ENCODE measurements at places on chromosomes 3 and 15.

GRCh38 chr3:157099326-157100095 is 60.4 kb downstream of the CCNL1 start:
- DNase-seq = no peak

DNA sequence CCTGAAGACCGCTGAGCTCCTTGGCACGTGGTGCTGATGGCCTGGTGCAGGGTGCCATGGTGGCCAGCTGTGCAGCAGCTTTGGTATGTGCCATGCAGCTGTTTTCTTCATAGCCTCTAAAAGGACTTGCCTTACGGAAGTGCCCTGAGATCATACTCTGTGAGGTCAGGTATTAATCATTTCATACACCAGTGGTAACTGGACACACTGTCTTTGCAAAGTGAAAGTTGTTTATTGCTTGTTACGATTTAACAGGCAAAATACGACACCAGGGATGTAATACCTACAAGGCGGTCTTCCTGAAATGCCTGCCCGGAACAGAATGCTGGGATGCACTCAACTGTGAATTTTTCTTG is 184.6 kb downstream of the ATP10A start:
- DNase-seq = no peak

DNA sequence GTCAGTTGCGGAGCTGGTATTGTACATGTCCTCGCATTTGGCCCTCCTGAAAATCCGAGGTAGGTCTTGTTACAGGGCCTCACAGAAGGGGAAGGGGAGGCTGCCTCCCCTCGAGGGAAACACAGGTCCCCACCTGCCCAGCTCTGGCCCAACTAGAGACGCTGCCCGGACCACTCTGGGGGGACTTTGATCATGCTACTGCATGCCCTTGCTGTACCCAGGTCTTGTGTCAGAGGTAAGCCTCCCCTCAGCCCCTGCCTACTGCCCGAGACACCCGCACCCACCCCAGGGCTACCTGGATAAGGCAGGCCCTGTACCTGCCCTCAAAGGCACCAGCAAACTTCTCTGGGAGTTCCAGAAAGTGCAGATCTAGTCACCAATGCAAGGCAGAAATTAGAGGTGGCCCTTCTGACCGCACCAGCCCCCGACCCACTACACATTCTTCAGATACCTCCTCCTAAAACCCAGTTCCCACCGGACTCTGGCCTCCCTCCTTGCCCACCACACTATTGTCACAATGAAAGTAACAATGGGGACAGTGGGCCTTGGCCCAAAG is 981 bp upstream of the SCAP start:
- no peak for DNase-seq

- DNase-seq = no peak
Observed at GRCh38 chr15:58081891-58082290, 16.4 kb upstream of the ALDH1A2 start.

DNA sequence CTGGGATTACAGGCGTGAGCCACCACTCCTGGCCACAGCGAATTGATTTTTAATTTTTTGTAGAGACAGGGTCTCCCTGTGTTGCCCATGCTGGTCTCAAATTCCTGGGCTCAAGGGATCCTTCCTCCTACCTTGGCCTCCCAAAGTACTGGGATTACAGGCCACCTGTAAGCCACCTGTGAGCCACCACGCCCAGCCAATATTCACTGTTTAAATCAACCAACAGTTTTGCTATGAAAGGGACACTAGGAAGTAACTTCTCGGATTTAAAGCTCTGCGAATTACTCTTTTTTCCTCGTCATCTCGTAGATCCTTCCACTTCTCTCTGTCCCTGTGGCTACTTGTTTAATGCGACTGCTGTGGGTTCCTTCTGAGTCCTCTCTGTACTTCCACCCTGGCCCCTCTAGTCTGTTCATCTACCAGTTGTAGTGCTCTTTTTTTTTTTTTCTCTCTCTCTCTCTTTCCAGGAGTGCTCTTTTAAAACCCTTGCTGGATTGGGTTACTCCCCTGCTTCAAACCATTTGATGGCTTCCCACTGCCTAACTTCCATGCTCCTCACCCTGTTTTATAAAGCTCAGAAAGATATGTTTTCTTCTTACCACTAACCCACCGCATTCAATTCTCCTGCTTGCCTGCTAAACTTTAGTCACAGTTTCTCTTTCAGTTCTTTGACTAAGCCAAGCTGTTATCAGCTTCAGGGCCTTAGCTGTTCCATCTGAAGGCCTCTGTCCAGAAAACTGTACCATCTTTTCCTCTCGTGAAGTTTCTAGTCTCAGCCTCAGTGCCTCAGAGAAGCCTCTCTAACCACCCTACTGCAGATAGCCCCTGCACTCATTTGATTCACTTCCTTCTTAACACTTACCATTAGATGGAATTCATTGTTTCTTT is 12.4 kb downstream of the RTF1 start:
- DNase-seq = no peak

- no peak for DNase-seq
Observed at GRCh38 chr15:77446840-77447390, 26.2 kb downstream of the HMG20A start.

GRCh38 chr3:117080872-117081271 is 371.3 kb downstream of the TUSC7 start:
- DNase-seq = no peak

GRCh38 chr3:128395500-128396162 is 71.1 kb downstream of the DNAJB8 start:
- DNase-seq = no peak

DNA sequence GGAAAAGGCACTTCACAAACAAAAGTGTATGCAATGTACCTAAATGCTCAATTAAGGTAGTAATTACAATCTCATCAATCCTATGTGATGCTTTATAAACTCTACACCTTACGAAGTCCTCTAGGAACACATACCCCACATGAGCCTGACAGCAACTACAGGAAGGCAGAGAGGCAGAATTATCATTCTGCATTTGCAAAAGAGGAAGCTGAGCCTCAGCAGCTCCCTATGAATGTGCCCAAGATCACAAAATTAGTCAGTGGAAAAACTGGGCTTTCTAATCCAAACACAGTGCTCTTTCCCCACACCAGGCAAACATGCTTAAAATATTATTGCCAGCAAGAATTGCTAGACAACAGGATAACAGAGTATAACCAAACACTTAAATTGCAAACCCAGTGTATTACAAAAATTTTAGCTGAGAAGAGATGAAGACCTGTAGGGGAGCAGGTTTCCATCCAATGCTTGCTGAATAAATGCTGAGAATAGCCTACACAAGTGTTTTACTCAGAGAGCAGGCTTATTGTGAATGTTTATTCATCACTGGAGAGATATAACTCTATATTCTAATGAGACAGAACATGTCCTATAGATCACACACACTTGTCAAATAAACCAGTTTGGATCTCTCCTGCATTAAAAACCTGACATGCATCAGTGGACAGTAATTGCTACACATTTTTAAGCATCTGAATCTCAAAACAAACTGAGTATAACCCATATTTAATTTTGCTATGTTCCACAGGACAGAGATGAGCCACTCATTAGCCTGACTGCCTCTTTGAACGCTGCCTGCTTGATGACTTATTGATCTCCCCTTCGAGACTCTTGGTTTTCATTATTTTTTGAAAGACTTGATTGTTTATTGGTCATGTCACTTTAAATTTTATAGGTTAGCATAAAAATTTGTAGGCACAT is 62.2 kb downstream of the PLCH1 start:
- DNase-seq = no peak

DNA sequence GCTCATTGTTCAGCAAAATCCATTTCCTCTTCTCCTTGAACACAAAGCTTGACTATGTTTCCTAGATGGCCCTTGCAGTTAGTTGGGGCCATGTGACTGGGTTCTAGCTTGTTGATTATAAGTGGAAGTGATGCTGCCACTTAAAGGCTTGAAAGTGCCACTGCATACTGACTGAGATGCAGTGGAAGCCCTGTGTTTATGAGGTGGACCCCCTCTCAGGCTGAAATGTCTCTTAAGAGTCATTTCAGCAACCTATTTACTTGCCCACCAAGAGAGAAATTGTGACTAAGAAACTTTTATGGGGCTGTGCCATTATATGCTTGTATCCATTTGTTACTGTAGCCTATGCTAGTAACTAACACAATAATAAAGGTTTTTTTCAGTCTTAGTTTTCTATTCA is 8.4 kb upstream of the ANP32A start:
- no peak for DNase-seq

- DNase-seq = no peak
Observed at GRCh38 chr3:23659274-23659673, 146.5 kb upstream of the UBE2E1 start.

DNA sequence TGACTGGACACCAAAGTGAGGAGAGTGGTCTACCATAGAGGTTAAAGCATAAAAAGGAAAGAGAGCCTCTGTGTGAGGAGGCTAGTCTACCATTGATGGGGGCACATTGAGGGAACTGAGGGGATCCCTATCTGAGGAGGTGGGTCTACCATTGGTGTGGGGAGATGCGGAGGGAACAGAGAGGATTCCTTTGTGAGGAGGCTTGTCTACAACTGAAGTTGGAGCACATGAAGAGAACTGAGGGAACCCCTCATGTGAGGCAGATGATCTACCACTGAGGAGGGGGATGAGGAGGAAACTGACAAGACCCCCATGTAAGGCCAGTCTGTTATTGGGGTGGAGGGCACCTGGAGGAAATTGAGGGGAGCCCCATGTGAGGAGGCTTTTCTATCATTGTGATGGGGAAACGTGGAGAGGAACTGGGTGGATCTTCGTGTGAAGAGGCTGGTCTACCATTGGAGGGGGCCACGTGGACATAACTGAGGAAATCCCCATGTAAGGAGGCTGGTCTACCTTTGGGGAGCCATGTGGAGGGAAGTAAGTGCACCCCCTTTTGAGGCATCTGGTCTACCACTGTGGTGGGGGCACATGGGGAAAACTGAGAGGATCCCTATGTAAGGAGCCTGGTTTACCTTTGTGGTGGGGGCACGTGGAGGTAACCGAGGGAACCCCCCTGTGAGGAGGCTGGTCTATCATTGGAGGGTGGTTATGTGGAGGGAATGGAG is 160.1 kb downstream of the FBLN2 start:
- DNase-seq = no peak

GRCh38 chr3:51796854-51797253 is 17.8 kb upstream of the IQCF6 start:
- DNase-seq = no peak

DNA sequence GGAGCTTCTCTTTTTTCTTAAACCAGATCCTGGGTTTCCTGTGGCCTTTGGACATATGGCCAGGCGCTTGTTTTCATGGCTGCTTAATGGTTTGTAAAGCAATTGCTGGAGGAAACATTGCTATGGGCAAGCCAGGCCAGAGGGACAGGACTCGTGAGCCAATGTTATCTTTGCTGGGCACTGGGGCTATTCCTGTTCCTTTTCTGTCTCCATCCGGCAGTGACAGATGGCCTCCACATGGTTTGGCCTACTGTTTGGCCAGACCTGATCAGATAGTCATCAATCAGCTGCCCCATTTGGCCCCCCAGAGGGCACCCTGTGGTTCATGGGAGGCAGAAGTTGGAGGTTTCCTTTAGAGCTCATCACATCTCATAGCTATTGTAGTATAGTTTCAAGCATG is 326.1 kb upstream of the ROPN1 start:
- no peak for DNase-seq
